ENCODE measurements at places on chromosomes 16 and 17.

GRCh38 chr16:55002419-55002818, 71.8 kb downstream of the IRX5 start:
- DNase-seq, result no peak

- no peak for DNase-seq
Measured at GRCh38 chr17:32746698-32747097, 130.2 kb downstream of the MYO1D start.

GRCh38 chr16:17437127-17437720, 33.5 kb downstream of the XYLT1 start:
- no peak for DNase-seq

DNA sequence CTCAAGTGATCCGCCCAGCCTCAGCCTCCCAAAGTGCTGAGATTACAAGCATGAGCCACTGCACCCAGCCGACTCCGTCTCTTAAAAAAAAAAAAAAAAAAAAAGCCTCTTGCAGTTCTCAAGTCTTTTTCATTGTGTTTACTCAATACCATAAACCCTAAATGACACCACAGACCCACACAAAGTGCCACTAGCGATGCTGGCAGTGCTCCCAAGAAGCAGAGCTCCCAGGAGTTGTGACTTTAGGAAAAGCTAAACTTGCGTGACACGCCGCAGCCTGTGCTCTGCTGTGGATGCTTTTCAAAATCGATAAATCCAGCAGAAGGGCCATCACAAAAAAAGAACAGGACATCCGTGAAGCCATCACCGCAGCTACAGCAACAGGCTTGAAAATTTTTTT, 114.7 kb downstream of the ANKRD11 start:
- no peak for DNase-seq

GRCh38 chr16:80463751-80464495, 76.9 kb upstream of the DYNLRB2 start:
- no peak for DNase-seq

GRCh38 chr17:66451188-66452149, 149.1 kb downstream of the PRKCA start:
- no peak for DNase-seq

DNA sequence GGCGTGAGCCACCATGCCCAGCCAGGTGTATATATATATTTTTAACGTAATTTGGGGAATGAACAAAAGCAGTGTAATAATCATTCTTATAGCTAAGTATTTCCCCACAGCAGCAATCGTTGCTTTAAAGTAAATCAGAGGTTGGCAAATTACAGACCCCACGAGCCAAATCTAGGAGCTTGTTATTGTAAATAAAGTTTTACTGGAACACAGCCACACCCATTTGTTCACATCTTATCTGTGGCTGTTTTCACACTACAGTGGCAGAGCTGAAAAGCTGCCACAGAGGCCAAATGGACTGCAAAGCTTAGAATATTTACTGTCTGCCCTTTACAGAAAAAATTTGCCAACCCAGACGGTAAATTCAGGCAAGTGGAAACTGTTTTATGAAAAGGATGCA, 50.8 kb downstream of the RAB11FIP4 start:
- no peak for DNase-seq

- no peak for DNase-seq
Measured at GRCh38 chr17:56389356-56389755, 204.1 kb upstream of the NOG start.

DNA sequence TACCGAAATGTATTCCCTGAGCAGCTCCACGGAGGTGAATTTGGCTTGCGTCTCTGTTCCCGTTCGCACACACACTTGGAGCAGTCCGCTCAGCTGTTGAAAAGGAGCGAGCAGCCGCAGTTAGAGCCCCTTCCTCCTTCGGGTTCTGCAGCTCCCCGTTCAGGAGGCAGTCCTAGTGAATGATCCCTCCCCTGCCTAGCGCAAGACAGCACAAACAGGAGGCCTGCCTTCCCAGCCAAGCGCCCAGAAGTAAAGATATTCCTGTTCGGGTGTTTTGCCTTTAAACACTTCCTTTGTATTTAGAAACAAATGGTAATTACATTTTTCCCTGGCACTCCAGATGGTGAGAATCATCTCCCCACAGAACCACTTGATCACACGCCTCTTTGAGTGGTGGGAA, 64.7 kb downstream of the ABCC12 start:
- no peak for DNase-seq

Data from SW480 (cell line).